ENCODE measurements at places on chromosomes 11 and 22.

- DNase-seq: no peak
Measured at GRCh38 chr22:39306456-39307361, 12.7 kb downstream of the RPL3 start.

DNA sequence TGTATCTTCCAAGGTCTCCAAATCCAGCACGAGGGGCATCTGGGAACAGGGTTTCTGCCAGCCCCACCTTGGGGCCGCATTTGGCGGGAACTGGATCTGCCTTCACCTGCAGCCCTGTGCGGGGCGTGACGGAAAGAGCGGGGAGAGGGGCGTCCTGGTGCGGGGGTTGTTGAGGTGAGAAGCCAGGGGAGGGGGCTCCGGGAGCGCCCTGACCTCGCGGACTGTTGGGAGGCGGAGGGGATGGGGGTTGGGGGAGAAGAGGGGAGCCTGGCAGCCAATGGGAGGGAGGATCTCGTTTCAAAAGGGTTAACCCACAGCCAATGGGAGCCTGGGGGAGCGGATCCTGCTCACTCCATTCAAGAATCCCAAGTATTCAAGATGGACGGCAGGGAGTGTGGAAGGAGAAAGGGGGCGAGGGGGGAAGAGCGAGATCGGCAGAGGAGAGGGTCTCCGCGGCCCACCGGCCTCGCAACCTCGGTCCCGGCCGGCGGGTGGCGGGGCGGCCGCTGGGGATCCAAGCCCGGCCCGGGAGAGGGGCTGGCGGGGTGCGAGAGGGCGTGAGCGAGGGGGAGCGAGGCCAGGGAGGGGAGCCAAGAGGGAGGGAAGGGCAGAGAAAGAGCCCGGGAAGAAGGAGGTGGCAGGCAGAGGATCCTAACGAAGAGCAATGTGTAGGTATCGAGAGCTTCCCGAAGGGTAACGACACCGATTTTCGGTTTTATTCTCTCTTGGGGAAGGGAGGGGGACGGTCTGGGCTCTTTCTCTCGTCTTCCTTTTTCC lies 11.5 kb downstream of the YPEL4 start:
- DNase-seq: no peak

DNA sequence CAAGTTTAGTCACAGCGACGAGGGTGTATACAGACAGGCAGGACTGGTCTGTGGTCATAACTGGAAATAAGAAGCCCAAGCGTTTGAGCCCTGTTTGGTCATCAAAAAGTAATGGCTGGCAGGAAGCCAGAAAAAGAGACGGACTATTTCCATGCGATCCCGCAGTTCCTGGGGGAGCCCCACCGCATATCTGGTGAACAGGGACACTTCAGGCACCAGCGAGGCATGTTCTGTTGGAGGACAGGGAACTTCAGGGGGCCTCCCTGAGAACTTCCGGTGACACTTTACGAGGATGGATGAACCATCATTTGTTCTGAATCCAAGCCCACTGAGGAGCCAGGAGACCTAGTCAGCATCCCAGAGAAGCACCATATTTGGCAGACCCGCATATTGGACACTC lies 29.7 kb upstream of the TRIM29 start:
- DNase-seq: no peak

- no peak for DNase-seq
Measured at GRCh38 chr22:39556970-39557841, 13.3 kb upstream of the CACNA1I start.

- no peak for DNase-seq
Measured at GRCh38 chr11:1340111-1340510, 30.7 kb upstream of the TOLLIP start.

DNA sequence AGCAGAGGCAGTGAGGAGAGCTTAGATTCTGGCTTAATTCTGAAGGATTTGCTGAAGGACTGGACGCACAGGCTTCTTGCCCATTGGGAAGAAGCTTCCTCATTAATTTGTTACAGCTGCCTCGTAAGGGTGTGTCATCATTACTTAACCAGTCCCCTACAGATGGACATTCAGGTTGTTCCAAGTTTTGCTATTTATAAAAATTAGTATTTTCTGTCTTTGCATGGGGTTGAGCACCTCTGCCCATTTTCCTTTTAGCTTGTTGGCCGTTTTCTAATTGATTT lies 38.1 kb downstream of the CAPN1 start:
- no peak for DNase-seq
